ENCODE measurements at places on chromosomes 7 and 10.

DNA sequence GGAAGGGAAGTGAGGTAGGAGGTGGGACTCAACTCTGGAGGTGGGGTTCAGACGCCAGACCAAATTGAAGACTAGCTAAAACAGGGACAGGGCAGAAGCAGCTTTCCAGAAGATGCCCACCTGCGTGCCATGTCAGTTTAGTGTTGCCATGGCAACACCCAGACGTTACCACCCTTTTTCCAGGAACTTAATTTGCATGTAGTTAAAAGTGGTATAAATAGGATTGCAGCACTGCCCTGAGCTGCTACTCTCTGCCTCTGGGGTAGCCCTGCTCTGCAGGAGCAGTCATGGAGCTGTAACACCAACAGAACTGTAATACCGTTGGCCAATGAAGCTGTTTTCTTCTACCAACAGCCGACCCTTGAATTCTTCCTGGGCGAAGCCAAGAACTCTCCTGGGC is 93.8 kb downstream of the PRKCQ start:
- H3K4me3 ChIP-seq, result no peak overlapping the region
- H3K4me1 ChIP-seq, result no peaks in the 10 kb centered on the region
- no peak overlapping the region for H3K27ac ChIP-seq
- no peaks in the 10 kb centered on the region for H3K36me3 ChIP-seq

GRCh38 chr7:140417456-140418155 is 13.7 kb downstream of the RAB19 start:
- H3K4me3 ChIP-seq, result no peak overlapping the region
- H3K27ac ChIP-seq, result no peak overlapping the region
- H3K4me1 ChIP-seq, result no peaks in the 10 kb centered on the region
- H3K27me3 ChIP-seq, result peaks cover 46% of the 10 kb centered on the region
- H3K36me3 ChIP-seq, result no peaks in the 10 kb centered on the region
- no peak for DNase-seq

DNA sequence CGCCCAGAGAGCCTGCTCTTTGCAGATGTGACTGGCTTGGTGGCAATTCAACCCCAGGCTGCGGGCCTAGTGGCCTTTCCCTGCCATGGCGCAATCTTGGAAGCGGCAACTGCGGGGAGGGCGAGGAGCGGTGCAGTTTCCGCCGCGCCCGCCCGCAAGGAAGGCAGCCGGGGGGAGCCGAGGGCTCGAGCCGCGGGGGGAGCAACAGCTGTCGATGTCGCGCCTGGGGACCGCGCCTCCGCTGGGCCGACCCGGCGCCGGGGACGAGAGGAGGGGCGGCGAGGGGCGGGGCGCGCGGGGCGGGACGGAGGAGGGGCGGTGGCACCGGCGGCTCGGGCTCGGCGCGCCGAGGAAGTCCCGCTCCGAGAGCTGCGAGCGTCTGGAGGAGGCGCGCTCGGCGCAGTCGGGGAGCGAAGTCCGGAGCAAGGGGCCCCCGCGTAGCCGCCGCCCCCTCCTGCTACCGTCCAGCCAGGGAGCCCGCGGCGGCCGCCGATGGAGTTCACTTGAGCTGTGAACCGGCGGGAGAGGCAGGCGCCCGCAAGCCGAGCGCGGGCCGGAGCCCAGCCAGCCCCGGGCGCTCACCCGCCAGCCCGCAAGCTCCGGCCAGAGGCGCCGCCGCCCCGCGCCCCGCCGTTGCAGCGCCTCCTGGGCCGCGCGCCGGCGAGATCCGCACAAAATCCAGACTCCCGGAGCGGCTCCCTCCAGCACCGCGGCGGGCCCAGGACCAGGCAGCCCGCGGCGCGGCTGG is 438.1 kb upstream of the GALNT17 start:
- no peak overlapping the region for H3K27ac ChIP-seq
- DNase-seq, result no peak
- no peak overlapping the region for H3K4me3 ChIP-seq
- H3K27me3 ChIP-seq, result peaks cover 28% of the 10 kb centered on the region

DNA sequence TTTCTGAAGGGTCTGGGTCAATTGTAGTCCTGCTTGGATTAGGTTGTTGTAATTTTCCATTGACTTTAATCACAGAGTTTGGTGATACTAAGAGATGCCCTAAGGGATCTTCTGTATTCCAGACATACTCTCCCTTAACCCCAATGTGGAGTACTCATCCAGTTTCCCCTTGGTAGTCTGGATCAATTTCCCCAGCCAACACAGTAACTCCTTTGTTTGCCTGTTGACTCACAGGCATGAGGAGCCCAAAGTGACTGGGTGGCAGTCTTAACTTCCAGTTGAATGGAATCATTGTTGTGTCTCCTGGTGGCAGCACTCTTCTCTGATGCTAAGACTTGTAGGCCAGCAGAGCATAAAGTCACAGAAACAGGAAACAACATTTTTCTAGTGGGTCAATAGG is 41.5 kb upstream of the PIK3CG start:
- no peak for DNase-seq
- no peak overlapping the region for H3K4me3 ChIP-seq
- H3K27ac ChIP-seq, result no peak overlapping the region
- H3K27me3 ChIP-seq, result peaks cover 1% of the 10 kb centered on the region
- peaks cover 6% of the 10 kb centered on the region for H3K4me1 ChIP-seq
- no peaks in the 10 kb centered on the region for H3K36me3 ChIP-seq

- H3K27me3 ChIP-seq, result no peaks in the 10 kb centered on the region
- no peak overlapping the region for H3K4me3 ChIP-seq
- no peak overlapping the region for H3K27ac ChIP-seq
- H3K36me3 ChIP-seq, result peaks cover 8% of the 10 kb centered on the region
These were observed 740.0 kb downstream of the SUGCT start for GRCh38 chr7:40874756-40875155.

GRCh38 chr7:94082126-94082525 is 78.0 kb upstream of the BET1 start:
- no peaks in the 10 kb centered on the region for H3K36me3 ChIP-seq
- no peaks in the 10 kb centered on the region for H3K4me1 ChIP-seq
- H3K4me3 ChIP-seq, result no peak overlapping the region
- no peak for DNase-seq
- no peaks in the 10 kb centered on the region for H3K27me3 ChIP-seq

DNA sequence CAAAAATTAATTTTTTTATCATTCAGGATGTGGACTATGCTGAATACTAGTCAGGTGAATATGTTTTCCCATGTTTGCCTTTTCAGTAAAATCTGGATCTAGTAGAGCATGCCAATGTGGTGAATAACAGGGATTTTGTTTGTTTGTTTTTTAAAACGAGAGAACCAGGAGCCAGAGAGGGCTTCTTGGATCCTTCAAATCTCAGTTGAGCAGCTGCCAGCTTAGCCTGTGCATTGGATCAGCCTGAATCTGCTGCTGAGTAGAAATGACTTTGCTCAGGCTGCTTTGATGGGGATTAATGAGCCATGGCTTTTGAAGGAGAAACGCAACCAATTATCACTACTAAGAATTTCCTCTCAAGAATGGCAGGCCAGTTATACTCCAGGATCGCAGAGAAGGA is 493.8 kb downstream of the ARL4A start:
- H3K36me3 ChIP-seq, result no peaks in the 10 kb centered on the region
- no peaks in the 10 kb centered on the region for H3K27me3 ChIP-seq
- no peak for DNase-seq
- no peak overlapping the region for H3K4me3 ChIP-seq
- H3K27ac ChIP-seq, result no peak overlapping the region

DNA sequence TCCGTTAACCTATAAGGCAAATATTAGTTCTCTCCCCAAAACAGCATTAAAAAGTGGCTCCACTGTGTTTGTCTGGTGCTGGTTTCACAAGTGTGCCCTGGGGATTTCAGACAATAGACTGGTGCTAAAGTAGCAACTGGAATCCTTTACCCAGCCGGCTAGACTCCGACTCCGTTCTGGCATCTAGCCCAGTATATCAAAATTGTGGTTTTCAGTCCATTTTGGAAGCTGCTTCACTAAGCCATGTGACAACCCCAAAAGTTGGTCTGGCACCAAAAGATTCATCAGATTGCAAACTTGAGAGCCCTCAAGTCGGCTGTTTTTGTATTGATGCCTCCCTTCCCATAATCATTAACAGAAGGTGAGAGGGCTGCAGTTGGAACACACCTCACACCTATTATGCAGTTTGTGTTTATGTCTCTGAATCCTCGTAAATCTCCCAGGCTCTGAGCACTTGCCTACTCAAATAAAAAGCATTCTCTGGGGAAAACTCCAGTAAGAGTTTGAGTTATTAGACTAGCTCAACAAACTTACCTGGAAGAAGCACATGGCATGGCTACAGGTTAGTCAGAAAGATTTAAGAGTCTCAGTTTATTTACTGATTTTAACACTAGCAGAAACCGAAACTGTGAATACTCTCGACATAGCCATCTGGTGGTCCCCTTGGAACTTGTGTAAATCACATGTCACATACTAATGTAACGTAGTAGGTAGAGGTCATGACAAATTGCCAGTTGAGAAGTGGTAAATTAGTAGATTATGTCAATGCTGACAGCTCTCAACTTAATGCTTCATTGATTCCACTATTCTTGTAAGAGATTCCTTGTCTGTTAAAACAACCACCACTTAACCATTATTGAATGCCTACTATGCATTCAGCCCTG is 14.8 kb upstream of the WNT16 start:
- H3K27me3 ChIP-seq, result peaks cover 3% of the 10 kb centered on the region
- H3K4me1 ChIP-seq, result peaks cover 26% of the 10 kb centered on the region
- peak overlapping the region; percentile 11 for H3K27ac ChIP-seq
- H3K36me3 ChIP-seq, result peaks cover 12% of the 10 kb centered on the region
- no peak for DNase-seq
- peak overlapping the region; percentile 31 for H3K4me3 ChIP-seq

DNA sequence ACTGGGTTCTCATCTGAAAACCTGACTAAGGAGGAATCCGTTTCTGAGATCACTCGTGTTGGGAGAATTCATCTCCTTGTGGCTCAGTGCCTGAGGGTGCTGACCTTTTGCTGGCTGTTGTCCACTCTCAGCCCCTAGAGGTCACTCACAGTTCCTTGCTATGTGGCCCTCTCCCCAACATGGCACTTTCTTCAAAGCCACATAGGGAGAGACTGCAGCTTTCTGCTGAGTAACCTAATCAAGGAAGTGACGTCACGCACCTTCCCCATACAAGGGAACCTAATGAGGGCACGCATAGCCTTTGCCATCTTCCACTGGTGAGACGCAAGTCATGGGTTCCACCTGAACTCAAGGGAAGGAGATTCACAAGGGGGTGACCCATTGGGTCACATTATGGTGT is 23.2 kb downstream of the STEAP1B start:
- peaks cover 23% of the 10 kb centered on the region for H3K4me1 ChIP-seq
- H3K36me3 ChIP-seq, result peaks cover 50% of the 10 kb centered on the region
- H3K27me3 ChIP-seq, result no peaks in the 10 kb centered on the region
- DNase-seq, result no peak
- H3K27ac ChIP-seq, result no peak overlapping the region

GRCh38 chr7:30998180-30998579 is 34.4 kb downstream of the GHRHR start:
- peaks cover 11% of the 10 kb centered on the region for H3K4me1 ChIP-seq
- H3K27ac ChIP-seq, result no peak overlapping the region
- DNase-seq, result no peak
- H3K4me3 ChIP-seq, result no peak overlapping the region

DNA sequence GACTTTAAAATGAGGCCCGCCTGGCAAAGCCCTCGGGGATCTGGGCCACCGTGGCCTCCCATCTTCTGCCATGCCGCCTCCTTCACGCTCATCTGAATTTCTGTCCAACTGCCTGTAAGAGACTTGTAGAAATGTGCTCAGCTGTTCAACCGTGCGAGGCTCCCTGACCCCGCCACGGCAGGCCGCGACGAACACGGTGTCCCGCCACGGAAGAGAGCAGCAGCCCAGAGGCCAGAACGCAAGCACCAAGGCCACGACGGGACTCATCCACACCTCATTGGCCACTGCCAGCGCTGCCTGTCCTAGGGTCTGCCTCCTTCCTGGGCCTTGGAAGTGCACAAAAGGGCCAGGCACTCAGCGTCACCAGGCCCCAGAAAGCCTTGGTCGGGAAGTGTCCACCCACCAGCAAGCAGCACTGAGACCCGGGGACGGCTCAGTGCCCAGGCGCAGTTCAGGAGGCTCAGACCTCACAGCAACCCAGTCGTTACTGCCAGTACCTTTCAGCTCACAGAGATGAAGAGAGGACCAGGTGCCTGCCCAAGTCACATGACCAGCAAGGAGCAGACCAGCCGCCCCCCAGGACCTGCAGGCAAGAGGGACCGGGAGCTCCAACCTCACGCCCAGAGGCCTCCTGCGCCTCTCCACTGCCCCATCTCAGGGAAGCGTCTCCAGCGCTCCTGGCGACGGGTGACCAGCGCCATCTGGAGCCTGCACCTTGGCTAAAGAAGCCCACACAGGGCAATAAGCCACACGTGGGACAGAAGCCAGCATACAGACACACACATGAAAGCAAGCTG is 85.9 kb downstream of the MAD1L1 start:
- no peaks in the 10 kb centered on the region for H3K4me1 ChIP-seq
- H3K36me3 ChIP-seq, result peaks cover 15% of the 10 kb centered on the region
- H3K27ac ChIP-seq, result no peak overlapping the region
- no peak overlapping the region for H3K4me3 ChIP-seq
- no peaks in the 10 kb centered on the region for H3K27me3 ChIP-seq

DNA sequence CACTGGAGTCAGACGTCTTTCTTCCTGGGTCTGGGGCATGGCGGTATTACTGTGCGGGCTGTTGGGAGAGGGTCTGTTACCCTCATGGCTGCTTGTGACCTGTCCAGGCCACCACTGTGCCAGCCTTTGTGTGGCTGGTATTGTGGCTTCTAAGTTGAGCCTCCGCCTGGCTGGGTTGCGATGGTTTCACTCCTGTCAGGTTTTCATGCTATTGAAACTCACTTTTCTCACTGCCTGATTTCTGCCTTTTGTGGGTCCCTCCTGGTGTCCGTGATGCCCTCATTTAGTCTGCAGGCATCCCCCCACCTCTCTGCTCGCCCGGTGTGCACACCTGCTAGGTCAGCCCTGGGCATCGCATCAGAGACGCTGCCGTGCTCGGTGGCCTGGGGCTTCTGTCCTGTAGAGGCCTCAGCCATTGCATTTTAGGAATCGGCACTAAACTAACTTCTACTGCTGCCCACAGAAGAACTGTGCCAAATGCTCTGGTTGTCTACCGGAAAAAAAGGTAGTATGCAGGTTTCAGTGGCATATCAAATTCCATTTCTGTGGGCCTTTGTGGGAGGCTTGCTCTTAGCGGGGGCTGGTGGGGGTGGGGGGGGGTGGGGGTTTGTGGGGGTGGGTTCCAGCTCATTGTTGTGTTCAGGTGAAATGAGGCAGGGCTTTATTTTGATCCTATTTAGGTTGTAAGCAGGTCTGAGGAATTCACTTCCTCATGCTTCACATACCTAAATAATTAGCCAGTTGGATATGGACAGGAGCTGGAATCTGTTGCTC is 64.3 kb downstream of the MGMT start:
- no peak overlapping the region for H3K4me3 ChIP-seq
- no peaks in the 10 kb centered on the region for H3K27me3 ChIP-seq
- peak overlapping the region; percentile 72 for H3K27ac ChIP-seq
- H3K36me3 ChIP-seq, result peaks cover 14% of the 10 kb centered on the region
- peaks cover 21% of the 10 kb centered on the region for H3K4me1 ChIP-seq
- DNase-seq, result no peak

DNA sequence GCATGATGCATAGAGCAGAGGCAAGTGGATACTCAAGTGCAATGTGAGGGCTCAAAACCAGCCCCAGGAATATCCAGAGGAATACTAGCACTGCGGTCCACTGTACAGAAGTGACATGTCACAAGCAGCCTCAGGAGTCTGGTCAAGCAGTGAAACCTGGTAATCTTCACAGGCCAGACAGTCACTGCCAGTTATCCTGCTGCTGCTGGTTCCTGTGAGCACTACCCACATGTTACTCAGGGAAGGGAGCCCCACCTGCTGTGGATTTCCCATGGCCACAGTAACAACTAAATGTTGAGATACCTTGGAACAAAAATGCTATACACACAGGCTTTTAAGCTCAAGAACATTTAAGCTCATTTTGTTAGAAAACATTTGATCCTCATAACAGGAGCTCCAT is 103.0 kb downstream of the RNF133 start:
- no peak for DNase-seq
- H3K4me3 ChIP-seq, result no peak overlapping the region
- peaks cover 4% of the 10 kb centered on the region for H3K36me3 ChIP-seq
- H3K4me1 ChIP-seq, result no peaks in the 10 kb centered on the region
